ENCODE measurements at places on chromosomes 6 and 20.

- DNase-seq: peak; percentile 100
Observed at GRCh38 chr20:35954200-35954906, at the start of gene SCAND1. Gene SCAND1, minus strand, starts transcription at chr20:35954502. Its CDS starts 218 bp downstream, at chr20:35954284.

GRCh38 chr20:34824452-34824805, 1.0 kb downstream of the NCOA6 start:
- DNase-seq: peak; percentile 92

GRCh38 chr6:13953061-13953705, 28.4 kb downstream of the RNF182 start:
- peak; percentile 29 for DNase-seq

GRCh38 chr6:146335336-146335735, 208.3 kb upstream of the RAB32 start:
- DNase-seq: no peak

GRCh38 chr20:11502061-11502460, 415.6 kb upstream of the BTBD3 start:
- no peak for DNase-seq

DNA sequence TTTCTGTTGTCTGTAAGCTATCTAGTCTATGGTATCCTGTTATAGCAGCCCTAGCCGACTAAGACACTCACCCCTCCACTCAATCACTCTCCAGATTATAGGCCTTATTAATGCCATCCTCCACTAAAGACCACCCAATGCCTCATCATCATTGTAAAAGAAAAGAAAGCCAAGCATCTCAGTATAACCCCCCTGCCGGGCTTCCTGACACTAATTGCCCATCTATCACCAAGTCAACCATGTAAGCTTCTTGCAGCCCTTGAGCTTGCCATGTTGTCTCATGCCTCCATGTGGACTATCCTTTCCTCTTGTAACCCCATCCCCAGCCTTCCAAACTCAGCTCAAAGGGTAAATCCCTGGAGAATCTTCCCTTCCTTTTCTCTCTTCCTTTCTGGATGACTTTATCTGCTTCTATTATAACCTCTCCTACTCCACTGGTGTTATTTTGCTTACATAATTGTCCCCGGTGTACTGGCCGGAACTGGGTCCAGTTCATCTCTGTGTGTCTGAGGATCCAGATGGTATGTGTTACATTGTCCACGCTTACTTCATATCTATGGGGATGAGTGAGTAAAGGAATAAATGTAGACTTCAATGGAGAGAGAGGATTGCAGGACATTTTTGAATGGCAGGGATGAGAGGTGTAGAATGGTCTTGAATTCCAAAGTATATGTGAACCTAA, 202.9 kb upstream of the SOX4 start:
- no peak for DNase-seq

DNA sequence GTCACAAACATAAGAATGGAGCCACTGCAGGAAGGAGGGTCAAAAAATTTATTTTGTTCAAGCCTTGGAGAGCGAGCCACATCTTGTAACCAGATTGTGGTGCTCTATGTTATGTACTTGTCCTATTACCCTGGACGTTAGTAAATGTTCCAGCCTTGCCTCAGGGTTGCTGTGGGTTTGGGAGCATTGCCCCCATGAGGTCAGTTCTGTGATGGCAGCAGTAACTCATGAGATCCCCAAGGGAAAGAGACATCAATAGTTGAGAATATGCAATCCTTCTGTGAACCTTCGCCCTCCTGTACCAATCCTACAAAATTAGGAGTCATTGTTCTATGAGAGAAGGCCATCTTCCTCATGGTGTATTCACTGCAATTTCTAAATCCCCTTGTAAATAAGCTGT, 16.4 kb upstream of the CFAP206 start:
- peak; percentile 36 for DNase-seq

- no peak for DNase-seq
Observed at GRCh38 chr6:137332637-137333280, 113.6 kb upstream of the IFNGR1 start.

- DNase-seq: peak; percentile 1
Observed at GRCh38 chr6:164370773-164371172, 938.6 kb downstream of the C6orf118 start.

DNA sequence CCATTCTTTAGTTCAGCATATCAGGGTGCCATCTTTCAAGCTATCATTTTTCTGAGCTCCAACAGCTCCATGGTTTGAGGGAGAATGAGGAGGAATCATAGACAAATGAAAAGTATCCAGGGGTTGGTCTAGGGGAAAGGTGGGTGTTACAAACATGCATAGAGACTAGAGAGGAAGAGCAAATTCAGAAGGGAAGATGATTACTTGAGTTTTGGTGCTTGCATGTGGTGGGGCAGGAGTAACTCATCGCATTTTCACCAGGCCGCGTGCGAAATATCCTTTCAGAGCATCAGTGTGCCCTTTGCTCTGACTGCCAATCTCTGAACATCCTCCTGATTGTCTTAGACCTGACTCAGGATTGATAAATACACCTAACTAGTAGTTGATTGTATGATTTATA, 7.7 kb upstream of the BICRAL start:
- DNase-seq: no peak

DNA sequence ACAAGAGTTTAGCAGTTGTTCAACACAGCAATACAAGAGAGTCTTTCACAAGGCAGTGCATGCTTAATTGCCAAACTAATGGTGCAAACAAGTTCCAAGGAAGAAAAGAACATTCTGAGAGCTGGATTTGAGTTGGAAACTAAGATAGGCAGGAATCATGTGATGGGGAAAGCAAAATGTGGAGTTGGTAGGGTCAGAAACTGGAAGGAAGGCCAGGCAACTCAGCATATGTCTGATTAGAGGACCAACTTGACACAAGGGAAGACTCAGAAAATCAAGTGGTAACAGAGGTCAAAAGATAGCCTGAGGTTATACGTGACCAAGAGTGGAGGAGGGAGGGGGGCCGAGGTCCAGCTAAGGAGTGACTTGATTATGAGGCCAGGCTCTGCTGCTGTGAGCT, 117.3 kb downstream of the SMLR1 start:
- no peak for DNase-seq

DNA sequence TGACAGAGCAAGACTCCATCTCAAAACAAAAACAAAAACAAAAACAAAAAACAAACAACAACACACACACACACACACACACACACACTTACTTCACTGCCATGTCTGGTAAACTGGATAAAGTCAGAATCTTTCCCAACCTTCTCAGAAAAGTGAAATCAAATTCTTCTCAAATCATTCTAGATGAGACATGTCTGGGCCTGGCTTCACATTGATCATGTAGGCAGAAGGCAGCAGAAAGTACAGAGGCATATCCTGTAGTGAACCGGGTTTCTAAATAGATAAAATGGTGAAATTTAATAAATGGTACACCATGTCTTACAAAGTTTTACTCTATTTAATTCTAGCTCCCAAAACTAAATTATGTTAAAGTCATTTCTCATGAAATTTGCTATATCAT, 14.9 kb upstream of the MRS2 start:
- DNase-seq: no peak

GRCh38 chr20:60477958-60478357, 519.7 kb downstream of the CDH26 start:
- no peak for DNase-seq

All from RWPE1 (cell line).